ENCODE measurements at places on chromosomes 12 and 14. TPM values are rescaled to one million over a fixed set of nuclear protein-coding genes. Genes with fewer than 3 reads are reported as not detected.

Gene NAV3
- 98.3 TPM for total RNA-seq

DNA sequence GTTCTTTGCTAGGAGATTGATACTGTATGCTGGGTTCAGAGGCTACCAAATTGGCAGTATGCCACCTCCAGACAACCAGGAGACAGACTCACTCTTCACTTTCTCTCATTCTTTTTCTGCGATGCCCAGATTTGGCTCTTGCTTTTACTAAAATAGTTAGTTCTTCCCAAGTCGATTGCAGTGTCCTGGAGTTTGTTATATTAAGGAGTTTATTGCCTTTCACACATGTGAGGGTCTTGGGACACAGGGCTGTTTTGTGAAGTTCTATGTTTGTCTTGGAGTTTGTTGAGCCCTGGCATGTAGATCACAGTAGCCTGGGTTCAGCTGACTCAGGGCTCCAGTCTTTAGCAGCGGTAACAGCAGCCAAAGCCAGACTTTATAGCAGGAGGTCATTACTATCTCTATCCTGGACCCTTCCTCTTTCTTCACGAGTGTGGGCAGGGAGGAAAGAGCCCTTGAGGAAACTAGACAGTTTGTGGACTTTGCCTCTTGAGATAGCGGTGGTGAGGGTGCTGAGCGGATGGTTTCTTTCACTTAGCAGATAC is 1.6 kb downstream of the MLEC start:
- no peak for DNase-seq

DNA sequence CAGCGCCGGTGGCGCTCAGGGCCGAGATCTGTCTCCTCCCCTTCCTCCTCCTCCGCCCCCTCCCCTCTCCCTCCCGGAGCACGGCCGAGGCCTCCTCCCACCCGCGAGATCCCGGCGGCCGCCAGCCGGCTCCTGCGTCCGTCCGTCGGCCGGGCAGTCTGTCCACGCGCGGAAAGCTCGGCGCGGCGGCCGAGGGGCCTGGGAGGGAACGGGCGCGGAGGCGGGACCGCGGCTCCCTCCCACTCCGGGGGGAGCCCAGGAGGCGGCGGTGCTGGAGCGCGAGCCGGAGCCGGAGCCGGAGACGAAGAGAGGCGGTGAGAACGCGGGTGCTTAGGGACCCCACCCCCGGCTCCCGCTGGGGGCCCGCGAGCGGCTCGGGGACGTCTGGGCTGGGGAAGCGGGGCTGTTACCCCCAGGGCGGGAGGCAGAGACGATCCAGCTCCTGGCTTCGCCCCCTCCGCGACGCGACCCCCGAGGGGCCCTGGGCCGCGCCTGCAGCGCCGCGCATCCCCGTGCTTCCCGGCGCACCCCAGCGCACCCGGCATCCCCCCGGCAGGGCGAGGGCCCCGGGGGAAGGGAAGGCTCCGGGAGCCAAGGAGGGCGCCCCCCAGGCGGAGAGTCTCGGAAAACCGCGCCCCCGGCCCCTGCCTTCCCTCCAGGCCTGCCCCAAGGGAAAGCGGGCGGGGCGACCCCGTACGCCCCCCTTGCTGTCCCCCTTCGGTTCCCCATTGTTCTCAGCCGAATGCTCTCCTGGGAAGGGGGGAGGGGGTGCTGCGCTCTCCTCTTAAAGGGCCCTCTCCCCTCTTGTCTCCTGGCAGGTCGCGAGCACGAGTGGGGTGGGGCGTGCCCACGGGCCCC is at the start of gene DTX1:
Gene DTX1, plus strand, starts transcription at position 100 of the 858 bp plus-strand sequence. CDS start 1,463 bp downstream, outside the sequence.
- no peak for DNase-seq

GRCh38 chr12:132746613-132747012 is 15.0 kb downstream of the ANKLE2 start:
- DNase-seq = peak; percentile 35

GRCh38 chr12:1504304-1504894 is 90.0 kb downstream of the FBXL14 start:
- no peak for DNase-seq
